ENCODE measurements at places on chromosomes 3 and 15.
A peak's percentile ranks its signal among the peaks of the same experiment; 100 is the strongest.

GRCh38 chr3:140292684-140293083 lies 357.7 kb downstream of the CLSTN2 start:
- peak; percentile 97 for DNase-seq

GRCh38 chr3:104933972-104934371 lies 432.7 kb upstream of the ALCAM start:
- DNase-seq, result no peak

GRCh38 chr3:10810376-10810775 lies 5.7 kb upstream of the SLC6A11 start:
- no peak for DNase-seq

GRCh38 chr3:161989012-161989411 lies 492.4 kb downstream of the OTOL1 start:
- DNase-seq, result no peak

GRCh38 chr3:37181756-37182155 lies 7.4 kb upstream of the LRRFIP2 start:
- peak; percentile 18 for DNase-seq

DNA sequence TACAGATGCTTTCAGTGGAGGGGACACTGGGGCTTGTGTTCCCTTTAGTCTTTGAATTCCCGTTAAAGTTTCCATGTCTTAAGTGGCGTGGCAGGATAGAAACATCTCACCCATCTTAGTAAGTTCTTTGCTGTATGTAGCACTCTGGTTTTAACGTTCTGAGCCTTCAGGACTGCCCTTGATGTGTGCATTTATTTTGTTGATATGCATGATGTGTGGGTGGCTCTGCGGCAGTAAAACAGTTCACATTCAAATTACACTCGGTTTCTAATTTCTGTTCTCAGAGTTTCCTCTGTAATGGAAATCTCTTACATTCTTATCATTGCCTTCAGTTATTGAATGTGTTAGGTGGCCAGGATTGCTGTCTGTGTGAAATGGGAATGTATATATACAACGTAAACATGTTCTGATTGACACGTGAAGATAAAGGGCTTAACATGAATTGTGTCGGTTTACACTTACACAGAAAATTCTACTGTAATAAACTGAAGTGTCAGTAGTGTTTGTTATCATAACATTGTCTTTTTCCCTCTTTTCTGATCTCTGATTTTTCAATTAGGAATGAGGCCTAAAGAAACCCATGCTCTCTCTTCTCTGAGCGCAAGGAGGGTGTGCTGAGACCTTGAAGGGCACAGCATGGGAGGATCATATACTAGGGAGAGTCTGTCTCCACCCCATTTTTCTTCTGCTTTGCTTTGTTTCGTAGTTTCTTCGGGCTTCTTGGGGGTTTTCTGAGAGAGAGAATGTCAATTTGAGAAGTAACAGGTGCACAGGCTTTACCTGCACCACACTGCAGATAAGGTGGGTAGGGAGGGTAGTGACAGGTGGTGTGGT lies 51.5 kb downstream of the IGF1R start:
- no peak for DNase-seq

Measured in fibroblast of skin of right quadriceps (primary cell).